ENCODE measurements at places on chromosomes 7 and 10.

DNA sequence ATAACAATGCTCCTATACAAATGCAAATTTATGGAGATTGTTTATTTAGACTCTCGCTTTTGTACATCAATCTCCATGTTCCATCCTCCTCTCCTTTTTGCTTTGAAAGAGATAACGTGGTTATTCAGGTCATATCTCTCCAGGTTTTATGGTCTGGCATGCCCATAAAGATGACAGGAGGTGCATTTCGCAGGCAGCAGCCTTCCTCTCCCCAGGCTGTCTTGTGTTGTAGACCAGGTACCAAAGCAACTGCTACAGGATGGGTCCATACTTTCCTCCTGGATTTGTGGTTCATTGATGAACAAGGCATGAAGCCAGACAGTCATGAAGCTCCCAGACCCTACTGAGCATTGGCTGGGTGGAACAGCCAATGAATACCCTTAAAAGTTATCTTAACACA is 400.2 kb upstream of the NPVF start:
- DNase-seq = no peak

GRCh38 chr10:128643658-128644057 is 517.4 kb upstream of the MKI67 start:
- peak; percentile 45 for DNase-seq

DNA sequence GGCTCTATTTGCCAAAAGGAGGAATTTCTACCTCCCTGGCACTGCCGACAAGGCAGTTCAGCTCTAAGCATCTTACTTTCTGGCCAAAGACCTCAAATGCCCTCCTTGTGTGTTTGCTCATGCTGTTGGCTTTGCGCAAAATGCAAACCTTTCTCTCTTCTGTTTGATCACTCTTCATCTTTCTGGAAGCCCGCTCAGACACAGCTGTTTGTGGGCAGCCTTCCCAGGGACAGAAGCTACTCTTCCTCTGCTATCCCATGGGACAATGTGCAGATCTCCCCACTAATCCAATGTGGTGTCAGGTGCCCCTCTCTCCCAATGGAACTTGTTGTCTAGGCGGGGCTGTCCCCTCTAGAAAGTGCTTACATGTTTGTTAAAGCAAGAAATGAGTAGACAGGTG is 278.7 kb downstream of the CCSER2 start:
- no peak for DNase-seq

DNA sequence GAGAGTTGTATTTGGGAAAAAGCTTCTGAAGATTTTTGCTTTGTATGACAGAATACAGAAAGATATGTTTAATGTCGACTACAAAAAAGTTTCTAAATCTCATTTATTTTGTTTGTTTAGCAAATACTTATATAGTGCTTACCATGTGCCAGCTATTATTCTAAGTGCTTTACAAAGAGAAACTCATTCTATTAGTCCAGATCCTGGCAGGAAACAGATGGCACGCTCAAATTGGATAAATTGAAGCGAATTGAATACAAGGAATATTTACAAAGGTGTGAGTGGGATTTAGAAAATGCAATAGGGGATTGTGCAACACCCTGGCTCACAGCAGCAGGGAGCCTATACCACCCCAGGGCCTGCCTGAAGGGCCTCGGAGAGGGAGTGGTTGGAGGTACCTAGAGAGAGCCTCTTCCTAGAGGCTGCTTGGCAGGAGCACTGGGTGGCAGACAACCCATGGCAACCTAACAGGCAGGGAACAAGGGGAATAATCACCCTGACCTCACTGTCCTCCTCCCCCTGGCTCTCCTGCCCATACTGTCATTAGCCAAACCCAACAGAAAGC is 27.6 kb upstream of the FAM204A start:
- DNase-seq = peak; percentile 55

DNA sequence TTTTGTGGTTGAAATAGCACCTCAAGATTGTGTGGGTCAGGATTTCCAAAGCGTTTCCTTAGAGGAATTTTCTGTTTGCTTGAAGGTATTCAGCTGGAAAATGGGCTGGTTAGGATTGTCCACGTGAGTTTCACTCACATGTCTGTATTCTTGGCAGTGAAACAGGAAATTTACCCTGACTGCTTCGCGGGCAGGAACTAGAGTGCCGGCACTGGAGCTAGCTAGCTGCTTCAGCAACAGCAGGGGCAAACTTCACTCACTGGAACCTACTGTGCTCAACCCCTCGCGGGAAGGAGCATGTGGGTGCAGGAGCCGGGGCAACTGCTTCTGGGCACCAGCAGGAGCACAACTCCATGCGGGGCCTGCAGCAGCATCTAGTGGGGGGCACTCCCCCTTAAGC is 38.0 kb upstream of the RTKN2 start:
- no peak for DNase-seq

DNA sequence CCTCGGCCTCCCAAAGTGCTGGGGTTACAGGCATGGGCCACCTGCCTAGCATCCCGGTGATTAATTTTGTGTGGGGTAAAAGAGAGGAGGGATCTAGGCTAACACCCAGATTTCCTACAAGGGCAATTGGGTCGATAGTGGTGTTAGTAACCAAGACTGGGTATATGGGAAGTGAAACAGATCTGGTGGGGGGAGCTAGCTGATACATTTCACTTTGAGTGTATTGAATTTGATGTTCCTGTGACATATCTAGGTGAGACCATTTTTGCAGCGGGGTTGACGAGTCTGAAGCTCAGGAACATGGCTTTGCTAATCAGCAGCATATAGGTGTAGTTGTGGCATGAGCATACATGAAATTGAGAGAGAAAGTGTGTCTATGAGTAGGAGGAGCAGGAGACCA is 12.0 kb downstream of the CLCN1 start:
- no peak for DNase-seq

DNA sequence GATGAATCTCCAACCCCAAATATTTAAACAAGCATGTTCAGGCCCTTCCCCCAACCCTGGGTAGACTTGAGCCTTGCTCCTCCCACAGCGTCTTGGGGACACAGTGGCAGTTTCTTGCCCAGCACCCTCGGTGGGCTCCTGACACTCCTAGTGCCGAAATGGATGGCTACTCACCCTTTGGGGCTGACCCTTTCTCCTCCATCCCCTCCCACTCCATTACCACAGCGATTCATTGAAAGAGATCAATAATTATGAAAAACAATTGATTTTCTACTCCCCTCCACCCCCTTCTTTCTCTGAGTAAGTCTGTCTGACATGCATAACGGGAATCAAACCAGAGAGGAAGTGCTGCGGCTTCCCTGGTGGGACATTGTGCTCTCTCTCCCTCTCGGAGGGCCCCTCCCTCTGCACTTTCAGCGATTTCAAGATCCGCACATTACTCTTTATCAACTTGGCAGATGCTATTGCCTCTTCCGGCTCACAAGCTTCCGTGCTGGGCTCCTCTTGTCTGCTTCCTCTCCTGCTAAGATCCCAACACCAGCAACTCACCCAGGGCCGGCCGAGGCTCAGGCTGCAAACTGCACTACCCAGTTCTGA is 79.0 kb upstream of the PLXNA4 start:
- no peak for DNase-seq

DNA sequence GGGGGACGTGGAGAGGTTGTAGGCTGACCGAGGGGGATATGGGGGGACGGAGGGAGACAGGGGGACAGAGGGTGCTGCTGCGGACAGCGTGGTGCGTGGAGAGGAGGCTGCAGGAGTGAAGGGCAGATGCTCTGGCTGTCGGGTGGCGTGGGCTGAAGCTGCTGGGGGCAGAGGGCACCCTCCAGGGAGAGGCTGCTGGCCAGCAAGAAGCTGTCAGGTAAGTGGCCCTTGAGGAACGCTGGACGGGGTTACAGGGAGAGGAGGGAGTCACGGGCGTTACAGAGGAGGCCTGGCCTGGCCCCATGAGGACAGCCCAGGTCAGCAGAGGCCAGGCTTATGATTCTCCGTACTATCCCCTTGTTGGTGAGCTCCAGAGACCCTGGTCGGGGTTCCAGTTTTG is 27.1 kb downstream of the YKT6 start:
- DNase-seq = no peak

GRCh38 chr7:271266-272107 is 18.5 kb upstream of the FOXL3 start:
- no peak for DNase-seq

DNA sequence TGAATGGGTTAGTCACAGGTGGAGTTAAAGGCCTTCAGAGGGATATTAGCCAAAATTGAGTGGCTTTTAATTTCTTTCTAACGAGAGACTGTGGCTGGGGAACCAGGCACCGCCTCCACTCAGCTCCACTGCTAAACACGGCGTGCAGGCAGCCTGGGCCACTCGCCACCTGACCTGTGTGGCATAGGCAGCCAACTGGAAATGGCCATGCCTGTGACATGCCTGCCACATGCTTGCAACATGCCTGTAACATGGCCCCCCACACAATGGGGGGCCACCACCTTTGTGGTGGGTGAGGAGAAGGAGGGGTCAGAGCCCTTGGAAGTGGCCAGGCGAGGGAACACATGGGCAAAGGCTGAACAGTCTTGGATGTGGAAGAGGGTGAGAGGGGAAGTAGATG is 60.1 kb upstream of the PAX2 start:
- DNase-seq = no peak

- DNase-seq = no peak
Observed at GRCh38 chr10:77636967-77637531, 559 bp downstream of the KCNMA1 start.

- DNase-seq = no peak
Observed at GRCh38 chr10:116124777-116125176, 148.2 kb downstream of the GFRA1 start.

DNA sequence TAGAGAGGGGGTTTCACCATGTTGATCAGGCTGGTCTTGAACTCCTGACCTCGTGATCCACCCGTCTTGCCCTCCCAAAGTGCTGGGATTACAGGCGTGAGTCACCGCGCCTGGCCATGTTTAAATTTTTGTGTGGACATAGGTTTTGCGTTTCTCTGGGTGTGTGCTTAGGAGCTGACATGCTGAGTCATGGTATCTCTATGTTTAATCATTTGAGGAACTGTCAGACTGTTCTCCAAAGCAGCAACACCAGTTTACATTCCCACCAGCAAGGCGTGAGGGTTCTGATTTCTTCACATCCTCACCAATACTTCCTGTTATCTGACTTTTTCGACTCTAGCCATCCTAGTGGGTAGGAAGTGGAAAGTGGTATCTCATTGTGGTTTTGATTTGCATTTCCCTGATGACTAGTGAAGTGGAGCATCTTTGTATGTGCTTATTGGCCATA is 153.7 kb downstream of the DNAJB6 start:
- peak; percentile 77 for DNase-seq

DNA sequence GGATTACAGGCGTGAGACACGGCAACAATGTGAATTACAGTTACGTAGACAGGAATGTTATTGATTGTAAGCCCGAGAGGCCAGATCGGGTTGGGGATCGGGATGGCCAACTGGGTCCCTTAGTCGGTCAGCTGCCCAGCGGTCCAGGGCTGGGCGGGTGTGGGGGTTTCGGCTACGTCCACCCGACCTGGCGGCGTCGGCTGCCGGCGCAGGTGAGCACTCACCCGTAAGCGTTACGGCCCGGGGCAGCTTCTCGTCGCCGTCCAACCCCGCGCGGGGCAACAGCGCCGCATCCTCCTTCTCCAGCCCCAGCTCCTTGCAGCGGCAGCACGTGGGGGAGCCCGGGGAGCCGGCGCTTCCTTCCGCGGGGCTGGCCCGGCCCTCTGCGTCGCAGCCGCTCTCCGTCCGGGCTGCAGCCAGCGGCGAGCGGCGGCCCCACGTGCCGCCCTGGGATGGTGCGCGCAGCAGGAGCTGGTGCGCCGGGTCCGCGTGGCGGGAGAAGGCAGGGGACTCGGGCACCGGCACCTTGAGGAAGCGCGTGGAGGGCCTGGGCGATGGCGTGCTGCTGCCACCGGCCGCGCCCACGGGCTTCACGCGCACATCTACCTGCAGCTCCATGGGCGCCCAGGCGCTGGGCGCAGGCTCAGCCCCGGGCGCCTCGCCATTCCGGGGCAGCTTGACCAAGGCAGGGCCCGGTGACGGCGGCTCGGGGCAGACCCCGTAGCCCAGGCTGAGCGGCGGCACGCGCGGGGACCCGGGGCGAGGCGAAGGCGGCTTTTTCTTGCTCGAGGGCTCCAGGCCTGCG is 609 bp downstream of the KLRG2 start:
- no peak for DNase-seq

DNA sequence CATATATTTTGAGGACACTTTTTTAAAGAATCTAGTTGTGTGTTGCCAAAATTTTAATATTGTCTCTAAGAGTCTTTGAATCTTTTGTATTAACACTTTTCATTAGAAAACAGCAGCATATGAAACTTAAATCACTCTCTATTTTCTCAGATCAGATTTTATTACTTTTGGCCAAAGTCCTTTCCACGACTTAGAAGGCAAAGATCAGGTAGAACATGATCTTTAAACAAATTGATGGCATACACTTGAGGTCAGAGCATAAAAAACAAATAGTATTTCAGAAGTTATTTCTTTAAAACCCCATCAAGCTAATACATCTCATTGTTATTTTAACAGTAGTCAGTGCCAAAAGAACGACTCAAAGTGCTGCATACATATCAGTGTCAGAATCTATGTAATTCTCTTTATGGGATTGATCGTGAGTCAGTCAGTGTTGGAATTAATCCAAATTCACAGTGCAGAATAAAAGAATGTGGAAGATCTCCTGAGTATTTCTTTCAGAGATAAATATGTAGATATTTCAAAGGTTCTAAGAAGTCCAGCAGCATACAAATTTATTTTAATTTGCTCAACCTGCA is 9.6 kb upstream of the AGMO start:
- peak; percentile 76 for DNase-seq

GRCh38 chr10:25453619-25454018 is 278.8 kb downstream of the GPR158 start:
- no peak for DNase-seq

- DNase-seq = no peak
Observed at GRCh38 chr10:31099094-31099493, 67.4 kb upstream of the ZNF438 start.

GRCh38 chr7:1210321-1210978 is 22.2 kb upstream of the UNCX start:
- no peak for DNase-seq

- no peak for DNase-seq
Observed at GRCh38 chr10:29228562-29228961, 60.3 kb upstream of the LYZL1 start.

DNA sequence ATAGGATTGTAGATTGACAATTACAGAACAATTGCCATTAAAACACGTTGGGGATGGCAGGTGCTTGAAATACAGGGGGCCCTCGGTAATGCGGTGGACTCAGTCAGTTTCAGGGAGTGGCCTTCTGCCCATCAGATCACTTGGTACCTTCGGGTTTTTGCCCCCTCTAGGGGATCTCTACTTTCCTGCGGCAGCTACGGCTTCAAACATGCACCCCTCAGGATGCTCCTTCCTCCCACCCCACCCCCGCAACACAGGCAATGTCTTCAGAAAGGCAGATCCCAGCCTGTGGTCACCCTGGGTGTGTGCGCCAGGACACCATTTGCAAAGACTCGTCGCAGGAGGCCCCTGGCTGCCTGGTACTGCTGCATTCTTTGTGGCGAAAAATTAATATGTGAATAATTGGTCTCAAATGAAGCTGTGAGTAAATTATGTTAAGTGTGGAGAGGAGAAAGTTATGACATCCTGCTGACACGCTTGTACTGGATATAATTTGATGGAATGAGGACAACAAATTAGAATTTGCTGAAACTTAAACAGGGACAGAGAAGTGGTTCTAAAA is 431.0 kb upstream of the MKI67 start:
- DNase-seq = no peak

- no peak for DNase-seq
Observed at GRCh38 chr10:132845780-132846595, 60.0 kb upstream of the NKX6-2 start.

GRCh38 chr7:33642312-33642711 is 263.0 kb upstream of the BMPER start:
- DNase-seq = no peak

All from bronchial epithelial cell (primary cell).